Activated T-helper 1 cell treated with anti-CD3 and anti-CD28 coated beads, Interleukin-2, amount 50 U/mL, for 16 hours (primary cell): ENCODE measurements at places on chromosomes 16 and 17.

DNA sequence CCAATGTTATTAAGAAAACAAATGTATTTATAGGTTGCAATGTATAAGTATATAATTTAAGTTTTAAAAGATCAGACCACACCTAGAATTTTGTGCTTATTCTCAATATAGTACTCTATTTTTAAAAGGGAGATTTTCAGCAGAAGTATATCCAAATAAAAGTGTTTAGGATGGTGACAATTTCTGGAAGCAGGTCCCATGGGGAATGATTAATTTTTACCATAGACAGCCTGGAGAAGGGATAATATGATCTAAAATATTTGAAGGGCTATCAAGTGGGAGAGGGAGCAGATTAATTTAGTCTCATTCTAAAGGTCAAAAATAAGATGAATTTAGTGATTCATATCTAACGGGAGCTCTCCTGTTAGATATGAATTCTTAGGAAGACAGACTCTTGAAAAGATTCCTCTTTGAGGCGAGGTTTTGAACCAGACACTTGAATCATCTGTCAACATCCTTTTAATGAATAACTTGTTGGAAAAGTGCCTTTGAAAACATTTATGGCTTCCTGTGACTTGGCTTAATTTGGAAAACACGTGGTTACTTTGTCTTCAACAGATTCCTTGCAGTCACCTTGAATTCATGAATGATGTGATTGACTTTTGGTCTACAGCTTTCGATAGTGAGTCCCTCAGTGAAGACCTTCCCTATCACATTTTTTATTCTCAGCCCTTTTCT lies 29.3 kb upstream of the SMIM36 start:
- DNase-seq, result no peak

- no peak for DNase-seq
Measured at GRCh38 chr17:49290690-49291359, 60.2 kb upstream of the PHOSPHO1 start.

GRCh38 chr16:81006211-81006812 lies 373 bp downstream of the CMC2 start:
- peak; percentile 26 for DNase-seq

- peak; percentile 50 for DNase-seq
Measured at GRCh38 chr17:19762515-19762961, 14.4 kb upstream of the ALDH3A1 start.

- DNase-seq, result no peak
Measured at GRCh38 chr17:62657690-62658089, 30.2 kb downstream of the MRC2 start.

DNA sequence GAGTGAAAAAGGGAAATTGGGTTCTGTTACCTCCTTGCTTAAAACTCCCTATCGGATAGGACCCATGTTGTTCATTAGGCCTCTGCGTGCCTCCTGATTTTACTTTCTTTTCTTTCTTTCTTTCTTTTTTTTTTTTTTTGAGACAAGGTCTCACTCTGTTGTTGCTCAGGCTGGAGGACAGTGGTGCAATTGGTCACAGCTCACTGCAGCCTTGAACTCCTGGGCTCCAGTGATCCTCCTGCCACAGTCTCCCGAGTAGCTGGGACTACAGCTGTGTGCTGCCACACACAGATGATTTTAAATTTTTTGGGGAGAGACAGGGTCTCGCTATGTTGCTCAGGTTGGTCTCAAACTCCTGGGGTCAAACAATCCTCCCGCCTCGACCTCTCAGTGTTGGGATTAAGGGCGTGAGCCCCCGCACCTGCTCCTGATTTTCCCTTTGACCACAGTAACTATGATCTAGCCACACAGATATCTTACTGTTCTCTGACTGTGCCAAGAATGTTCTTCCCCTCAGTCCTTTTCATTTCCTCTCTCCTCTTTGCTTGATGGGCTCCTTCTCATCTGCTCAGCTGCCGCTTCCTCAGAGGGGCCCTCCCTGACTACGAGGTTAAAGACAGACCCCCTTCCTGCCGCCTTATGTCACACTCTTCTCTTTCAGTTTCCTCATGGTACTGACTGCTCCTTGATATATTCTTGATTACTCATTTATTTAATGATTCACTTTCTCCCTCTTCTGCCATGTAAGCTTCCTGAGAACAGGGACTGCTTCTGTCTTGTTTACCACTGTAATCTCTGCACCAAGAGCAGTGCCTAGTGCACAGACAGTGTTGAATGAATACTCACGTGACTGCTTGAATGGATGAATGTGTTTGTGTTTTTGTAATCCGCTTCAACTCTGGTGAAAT lies 44.3 kb downstream of the LCMT1 start:
- no peak for DNase-seq

DNA sequence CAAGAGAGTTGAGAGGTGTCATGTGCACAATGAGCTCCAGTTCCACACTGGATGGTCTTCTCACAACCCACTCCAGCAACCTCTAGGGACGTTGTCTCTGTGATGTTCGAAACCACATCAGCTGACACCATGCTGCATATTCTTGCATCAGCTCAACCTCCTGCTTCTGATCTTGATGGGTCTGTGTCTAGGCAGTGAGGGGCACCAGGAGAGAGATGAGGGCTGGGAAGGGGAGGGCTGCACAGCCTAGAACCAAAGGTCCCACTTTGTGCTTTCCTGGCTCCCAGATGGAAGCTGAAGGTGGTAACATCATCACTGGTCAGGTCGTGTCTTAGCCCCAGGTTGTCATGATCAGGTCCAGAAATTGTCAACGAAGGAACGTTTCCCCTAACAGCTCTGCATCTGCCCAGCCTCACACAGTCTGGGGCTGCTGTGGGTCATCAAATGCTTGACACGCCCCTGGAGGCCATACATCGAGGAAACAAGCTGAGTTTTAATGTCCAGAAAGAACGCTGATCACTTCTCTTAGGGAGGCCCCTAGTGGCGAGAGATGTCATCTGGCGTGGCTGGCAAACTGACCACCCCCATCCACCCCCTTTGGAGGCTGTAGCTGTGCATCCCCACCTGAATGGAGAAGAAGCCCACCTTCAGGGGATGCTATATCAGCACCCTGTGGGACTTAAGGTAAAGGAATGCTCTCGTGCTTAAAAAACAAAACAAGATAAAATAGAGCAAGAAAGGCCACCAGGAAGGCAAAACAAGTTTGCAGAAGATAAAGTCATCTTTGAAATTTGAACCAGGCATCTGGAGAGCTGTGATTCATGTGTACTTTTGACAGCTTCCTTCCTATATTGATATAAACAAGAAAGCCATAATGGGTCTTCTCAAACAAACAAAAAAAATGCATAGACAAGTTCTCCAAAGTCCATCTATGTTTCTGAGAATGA lies 58.3 kb downstream of the WIPI1 start:
- no peak for DNase-seq

GRCh38 chr16:20300312-20301097 lies 26.8 kb downstream of the GP2 start:
- DNase-seq, result no peak

- no peak for DNase-seq
Measured at GRCh38 chr17:75411328-75412067, 6.0 kb upstream of the GRB2 start.

- no peak for DNase-seq
Measured at GRCh38 chr16:89993971-89994370, 25.3 kb downstream of the DBNDD1 start.

- DNase-seq, result no peak
Measured at GRCh38 chr16:65932350-65933072, 434.0 kb upstream of the CDH5 start.

DNA sequence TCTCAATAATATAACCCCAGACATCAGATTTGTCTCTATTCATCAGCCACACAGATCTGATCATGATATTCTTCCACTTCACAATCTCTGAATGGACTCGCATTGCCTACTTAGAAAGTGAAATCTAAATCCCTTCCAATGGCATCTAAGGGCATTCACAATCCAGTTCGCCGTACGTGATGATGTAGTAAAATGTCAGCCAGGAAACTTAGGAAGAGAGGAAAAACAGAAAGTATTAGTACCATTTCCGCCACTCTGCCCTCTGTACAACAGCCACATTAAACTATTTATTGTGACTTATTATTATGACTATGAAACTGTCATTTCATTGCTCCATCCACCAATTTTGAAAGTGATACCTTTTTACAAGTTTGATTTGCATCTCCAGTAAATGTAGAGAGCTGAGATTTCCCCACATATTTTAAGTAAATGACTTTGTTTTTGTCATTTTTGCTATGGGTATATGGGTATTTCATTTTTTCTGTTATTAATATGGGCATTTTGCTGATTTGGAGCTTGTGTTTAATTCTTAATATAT lies 69.4 kb upstream of the SMIM36 start:
- no peak for DNase-seq

DNA sequence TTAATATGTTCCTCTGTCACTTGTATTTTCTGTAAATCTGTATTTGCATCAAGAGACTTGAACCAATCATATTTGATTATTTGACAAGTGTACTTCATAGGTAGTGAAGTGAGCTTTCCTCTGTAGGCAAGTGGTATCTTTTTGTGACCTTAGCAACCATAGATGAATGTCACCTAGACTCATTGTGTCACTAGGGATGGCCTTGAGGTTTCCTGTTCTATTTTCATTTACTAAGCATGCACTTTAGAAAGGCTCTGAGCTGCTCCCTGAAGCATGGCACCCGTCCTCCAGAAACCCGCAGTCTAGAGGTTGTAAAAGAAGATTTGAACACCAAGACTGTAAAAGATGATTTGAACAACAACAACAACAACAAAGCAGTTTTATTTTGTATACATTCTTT lies 151.7 kb downstream of the PRKCB start:
- no peak for DNase-seq

DNA sequence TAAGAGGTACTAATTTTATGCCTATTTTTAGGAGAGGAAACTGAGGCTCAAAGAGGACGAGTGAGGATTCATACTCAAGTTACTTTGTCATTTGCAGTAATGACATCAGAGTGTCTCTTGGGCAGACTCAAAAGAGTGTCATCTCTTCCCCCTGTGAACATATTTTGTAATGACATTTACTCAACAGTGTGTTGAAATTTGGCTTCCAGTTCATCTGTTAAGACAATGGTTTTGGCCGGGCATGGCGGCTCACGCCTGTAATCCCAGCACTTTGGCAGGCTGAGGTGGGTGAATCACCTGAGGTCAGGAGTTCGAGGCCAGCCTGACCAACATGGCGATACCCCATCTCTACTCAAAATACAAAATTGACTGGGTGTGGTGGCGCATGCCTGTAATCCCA lies 28.9 kb downstream of the WFDC1 start:
- no peak for DNase-seq

GRCh38 chr17:61302953-61303816 lies 96.5 kb upstream of the TBX2 start:
- DNase-seq, result no peak

- no peak for DNase-seq
Measured at GRCh38 chr17:21313320-21313719, 28.8 kb downstream of the MAP2K3 start.

DNA sequence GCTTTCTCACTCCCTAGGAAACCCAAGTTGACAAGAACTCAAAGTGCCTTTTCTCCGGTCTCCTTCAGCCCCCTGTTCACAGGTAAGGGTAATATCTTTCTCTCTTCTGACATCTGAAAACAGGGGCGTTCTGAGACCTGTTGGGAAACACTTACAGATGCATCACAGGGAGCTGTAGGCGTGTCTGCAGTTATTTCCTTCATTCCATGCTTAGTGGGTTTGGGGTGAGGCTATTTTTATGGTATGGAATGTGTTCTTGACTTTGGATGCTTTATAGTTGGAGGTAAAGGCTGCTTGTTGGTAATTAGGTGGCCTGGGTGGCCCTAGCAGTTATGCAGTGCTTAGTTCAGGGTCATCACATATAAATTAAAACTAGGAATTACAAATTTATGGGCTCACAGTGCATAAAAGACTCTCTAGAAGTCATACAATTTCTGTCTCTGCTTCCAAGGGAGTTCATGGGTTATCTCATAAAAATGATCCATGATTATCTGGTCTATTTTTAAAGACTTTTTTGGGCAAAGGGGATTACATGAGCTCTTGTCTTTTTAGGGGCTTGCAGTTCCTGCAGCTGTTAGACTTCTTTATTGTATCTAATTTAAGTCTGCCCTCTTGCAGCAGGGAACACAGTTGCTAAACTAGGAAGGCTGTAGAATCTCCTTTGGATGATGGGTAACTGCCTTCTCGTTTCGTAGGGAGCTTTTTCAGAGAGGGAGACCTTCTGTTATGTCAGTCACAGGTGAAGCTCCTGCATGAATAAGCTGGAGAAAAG lies 10.2 kb downstream of the SOCS7 start:
- no peak for DNase-seq

GRCh38 chr16:86877108-86877507 lies 298.8 kb downstream of the FOXL1 start:
- no peak for DNase-seq

GRCh38 chr16:31081428-31082351 lies 7.1 kb downstream of the PRSS53 start:
- no peak for DNase-seq

DNA sequence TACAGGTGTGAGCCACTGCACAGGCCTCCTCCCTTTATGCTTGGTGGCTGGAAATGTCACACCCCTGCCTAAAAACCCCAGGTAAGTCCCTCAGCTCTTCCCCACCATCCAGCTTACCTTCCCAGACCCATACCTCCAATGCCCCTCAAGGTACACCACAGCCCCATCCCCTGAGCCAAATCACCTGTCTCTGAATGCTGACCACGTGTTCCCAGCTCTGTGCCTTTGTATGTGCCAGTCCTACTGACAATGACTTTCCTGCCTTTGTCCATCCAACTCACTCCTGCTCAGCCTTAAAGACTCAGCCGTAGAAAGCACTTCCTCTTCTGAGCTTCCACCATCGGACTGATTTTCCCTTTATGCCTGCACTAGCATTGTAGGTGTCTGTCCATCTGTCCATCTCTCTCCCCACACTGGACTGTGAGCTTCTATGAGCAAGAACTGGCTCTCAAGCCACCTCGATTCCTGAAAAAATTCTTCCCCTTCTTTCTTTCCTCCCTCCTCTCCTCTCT lies 30.7 kb upstream of the GOSR2 start:
- no peak for DNase-seq

- no peak for DNase-seq
Measured at GRCh38 chr17:82240506-82241182, 11.8 kb downstream of the SLC16A3 start.

DNA sequence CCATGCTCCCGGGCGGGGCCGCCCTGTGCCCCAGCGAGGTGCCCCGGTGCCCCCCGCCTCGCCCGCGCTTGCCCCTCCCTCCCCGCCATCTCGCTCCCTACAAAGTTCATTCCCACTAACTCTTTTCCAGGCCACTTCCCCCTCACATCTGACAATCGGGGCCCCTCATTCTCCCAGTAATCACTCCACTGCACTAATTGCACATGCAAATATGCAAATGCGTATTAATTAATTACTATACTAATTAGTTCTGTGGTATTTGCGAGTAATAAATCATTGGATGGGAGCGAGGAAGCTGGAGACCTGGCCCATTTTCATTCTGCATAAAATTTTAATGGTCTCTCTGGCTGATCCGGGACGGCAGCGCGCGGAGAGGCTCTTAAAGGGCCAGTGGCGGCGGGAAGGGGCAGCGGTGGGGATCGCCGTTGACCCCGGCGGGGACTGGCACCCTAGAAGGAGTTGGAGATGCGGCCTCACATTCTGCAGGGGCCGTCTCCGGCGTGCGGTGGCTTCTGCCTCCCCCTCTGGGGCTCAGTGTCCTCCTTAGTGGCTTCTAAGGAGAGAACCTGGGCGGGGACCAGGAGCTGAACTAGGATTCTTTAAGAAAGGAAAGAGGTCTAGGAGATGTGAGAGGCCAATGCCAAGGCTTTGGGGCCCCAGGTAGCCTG lies 8.4 kb upstream of the PPP1R1B start:
- no peak for DNase-seq

- no peak for DNase-seq
Measured at GRCh38 chr17:80294210-80294609, 33.6 kb downstream of the RNF213 start.
